ENCODE measurements at places on chromosomes 16 and 17.

DNA sequence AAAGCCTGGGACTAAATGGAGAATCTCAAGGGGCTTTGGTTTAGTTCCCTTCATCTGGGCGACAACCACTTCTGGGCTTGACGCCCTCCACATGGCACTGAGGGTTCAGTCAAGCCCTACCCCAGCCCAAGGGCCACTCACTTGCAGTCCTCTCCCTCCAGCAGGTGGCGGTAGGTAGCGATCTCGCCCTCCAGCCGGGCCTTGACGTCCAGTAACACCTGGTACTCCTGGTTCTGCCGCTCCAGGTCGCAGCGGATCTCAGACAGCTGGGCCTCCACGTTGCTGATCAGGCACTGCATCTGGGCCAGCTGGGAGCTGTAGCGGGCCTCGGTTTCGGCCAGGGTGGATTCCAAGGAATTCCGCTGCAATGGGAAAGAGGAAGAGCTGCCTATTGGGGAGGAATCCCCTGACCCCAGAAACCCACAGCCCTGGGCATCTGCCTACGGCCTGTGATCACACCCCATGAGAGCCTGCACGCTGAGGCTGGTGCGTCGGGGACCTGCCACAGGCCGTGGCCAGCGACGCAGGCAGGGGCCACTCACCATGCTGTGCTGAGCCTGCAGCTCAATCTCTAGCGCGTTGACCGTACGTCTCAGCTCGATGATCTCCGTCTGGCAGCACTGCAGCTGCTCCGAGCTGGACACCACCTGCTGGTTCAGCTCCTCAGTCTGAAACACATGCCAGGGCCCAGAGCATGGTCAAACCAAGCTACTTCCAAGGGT, 2.7 kb downstream of the KRT36 start:
- DNase-seq: no peak

DNA sequence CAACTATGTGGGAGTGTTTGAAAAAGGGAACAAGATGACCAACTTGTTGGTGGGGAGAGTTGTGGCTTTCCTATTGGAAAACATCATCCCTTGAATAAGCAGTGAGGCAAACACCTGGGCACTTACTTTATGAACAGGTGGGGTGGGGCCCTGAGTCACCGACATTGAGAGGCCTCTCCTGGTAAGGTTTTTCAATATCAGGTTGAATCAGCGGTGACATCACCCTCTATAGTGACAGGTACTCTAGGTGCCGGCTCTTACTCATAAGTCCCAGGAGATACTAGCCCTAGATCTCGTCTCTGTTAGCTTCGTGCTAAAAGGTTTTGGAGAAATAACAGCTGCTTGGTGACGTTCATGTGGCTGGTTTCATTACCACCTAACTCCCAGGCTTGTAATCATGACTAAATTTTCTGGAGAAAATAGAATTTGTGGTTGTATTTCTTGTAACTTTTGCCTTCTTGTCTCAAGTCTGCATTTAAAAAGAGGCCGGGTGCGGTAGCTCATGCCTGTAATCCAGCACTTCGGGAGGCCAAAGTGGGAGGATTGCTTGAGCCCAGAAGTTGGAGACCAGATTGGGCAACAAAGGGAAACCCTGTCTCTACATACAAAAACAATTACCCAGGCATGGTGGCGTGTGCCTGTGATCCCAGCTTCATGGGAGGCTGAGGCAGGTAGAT, 19.3 kb downstream of the CDH1 start:
- peak; percentile 99 for DNase-seq

GRCh38 chr17:47837401-47838039, 3.6 kb downstream of the SCRN2 start:
- DNase-seq: no peak

DNA sequence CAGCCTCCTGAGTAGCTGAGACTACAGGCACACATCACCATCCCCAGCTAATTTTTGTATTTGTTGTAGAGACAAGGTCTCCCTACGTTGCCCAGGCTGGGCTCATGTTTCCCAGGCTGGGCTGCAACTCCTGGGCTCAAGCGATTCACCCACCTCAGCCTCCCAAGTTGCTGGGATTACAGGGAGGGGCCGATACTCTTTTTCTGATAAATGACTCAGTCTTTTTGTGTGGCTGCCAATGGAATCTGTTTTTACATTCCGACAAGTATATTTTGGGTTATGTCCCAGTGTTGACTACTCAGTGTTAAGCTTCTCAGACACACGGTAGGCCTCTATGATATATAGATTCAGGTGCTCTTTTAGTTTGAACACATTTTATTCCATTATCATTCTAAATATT, 58.1 kb downstream of the SLFN11 start:
- no peak for DNase-seq

GRCh38 chr17:45282683-45283644, 21.1 kb upstream of the SPATA32 start:
- no peak for DNase-seq

DNA sequence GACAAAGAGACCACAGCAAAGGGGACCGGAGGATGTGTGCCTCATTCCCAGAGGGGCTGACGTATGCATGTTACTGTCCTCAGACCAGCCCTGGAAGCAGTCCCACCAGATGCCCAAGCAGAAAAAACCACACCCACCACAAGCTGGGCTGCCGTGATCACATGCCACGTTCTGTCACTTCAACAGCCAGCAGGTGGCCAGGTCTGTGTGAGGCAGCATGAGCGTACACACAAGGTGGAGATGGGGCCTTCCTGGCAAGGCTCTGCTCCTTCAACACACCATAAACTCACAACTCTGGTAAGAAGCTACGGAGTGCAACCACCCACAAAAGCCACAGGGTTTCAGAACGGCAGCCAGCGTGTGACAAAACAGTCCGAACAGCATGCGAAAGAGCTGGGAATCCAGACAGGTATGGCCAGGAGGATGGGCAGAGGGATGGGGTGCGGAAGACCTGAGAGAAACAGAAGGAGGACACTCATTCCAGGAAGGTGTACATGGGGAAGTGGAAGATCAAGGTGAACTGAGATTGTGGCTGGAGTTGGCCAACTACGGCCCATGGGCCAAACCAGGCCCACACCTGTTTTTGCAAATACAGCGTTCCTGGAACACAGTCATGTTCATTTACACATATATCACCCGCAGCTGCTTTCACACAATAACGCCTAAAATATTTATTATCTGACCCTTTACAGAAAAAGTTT, 27.9 kb downstream of the MBTPS1 start:
- no peak for DNase-seq

GRCh38 chr17:41013606-41014005, 4.7 kb upstream of the KRTAP3-1 start:
- no peak for DNase-seq

GRCh38 chr17:64546716-64547115, 39.9 kb downstream of the CEP95 start:
- no peak for DNase-seq

DNA sequence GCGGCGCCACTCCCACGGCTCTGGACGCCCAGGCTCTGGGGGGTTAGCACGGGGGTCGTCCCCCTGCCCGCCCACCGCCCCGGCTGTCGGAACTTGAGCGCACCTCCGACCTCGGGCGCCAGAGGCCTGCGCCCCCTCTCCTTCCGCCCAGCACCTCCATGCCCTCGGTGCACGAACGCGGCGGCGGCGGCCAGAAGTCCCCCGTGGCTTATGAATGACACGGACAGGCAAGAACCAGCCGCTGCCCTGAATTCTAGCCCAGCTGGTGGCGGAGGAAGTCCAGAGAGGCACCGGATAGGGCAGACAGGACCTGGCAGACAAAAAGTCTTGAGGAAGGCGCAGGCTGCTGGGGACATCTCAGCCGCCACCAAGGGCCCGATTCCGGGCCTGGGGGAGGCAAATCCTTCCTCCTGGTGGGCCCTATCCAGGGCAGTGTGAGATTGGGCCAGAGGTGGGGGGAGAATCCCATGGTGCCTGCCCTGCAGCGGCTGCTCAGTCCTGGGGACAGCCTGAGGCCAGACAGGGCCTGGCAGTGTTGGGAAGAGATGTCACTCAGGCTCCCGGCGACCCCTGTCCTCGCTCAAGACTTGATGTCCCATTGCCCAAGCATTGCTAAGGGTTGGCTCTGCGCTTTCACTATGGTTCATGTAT, 897 bp upstream of the CYGB start:
- DNase-seq: no peak

DNA sequence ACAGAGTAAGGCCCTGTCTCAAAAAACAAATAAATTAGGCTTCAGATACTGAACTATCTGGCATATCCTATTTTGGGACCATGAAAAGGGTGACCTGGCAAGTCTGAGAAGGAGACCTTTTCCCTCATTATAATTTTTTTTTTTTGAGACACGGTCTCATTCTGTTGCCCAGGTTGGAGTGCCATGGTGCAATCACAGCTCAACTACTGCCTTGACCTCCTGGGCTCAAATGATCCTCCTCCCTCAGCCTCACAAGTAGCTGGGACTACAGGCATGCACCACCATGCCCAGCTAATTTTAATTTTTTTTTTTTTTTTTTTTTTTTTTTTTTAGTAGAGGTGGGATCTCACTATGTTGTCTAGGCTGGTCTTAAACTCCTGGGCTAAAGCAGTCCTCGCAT, 37.3 kb downstream of the PLCG2 start:
- no peak for DNase-seq

Data from DMS153 (cell line).